ENCODE measurements at places on chromosomes 6 and 20. TPM values are rescaled to one million over a fixed set of nuclear protein-coding genes. Genes with fewer than 3 reads are reported as not detected.
A peak's percentile ranks its signal among the peaks of the same experiment; 100 is the strongest.

The FAM162B gene
- not detected for total RNA-seq

DNA sequence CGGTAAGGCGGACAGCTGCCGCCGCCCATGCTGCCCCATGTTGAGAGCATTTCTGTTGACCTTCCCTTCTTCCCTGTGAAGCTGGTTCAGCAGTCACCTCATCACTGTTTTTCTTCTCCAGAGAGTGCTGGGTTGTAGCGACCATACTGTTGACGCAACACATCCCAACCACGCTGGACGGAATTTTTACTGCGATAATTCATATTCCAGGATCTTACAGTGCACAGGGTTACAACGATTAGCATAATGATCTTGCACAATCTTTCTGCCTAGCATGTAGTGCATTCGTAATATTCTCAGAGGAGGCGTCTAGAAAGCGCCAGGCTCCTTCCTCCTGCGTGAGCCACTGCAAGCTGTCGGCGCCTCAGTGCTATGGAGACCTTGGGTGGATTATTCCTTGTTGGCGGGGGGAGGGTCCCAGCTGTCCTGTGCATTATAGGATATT, 137.0 kb downstream of the MTHFD1L start:
- no peak for DNase-seq

DNA sequence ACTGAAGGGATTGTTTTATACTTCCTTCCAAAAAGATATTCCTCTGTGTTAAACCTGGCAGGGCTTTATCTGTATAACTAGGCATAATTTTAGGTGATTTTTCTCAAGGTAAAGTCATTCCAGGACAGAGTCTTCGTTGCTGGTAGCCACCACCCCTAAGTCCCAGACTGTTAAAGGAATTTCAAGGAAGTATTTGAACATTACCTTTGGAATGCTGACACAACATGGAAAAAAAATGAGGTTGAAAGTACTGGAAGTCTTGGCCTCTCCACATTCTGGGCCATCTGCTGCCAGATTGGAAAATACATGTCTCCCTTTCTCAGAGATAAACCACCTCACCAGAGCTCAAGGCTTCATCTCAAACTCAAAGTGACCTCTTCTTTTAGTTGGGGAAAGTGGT, 27.0 kb upstream of the ETV7 start:
- DNase-seq: no peak

DNA sequence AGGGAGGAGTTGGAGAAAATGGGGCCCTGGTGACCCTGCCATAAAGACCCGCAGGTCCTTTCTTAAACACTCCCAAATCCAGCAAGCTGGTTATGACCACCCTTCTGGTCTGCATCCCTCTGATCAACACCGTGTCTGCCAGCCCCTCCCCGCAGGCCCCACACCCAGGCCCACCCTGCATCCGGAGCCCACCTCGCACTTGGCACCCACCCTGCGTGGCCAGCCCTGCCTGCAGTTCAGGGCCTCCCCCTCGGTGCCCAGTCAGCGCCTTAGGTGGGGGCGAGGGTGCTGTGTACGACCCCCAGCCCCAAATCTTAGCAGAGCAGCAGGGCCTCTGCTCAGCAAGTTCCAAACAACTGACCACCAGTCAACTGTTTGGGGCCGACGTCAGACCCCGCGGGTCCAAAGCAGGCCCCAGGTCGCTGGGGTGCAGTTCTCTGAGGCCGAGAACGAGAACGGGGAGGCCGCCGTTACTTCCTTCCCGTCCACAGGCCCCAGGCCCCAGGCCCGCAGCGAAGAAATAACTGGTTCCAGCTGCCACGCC, 1.2 kb downstream of the ACSS1 start:
- no peak for DNase-seq

GRCh38 chr6:123549476-123549875, 87.3 kb downstream of the TRDN start:
- no peak for DNase-seq

DNA sequence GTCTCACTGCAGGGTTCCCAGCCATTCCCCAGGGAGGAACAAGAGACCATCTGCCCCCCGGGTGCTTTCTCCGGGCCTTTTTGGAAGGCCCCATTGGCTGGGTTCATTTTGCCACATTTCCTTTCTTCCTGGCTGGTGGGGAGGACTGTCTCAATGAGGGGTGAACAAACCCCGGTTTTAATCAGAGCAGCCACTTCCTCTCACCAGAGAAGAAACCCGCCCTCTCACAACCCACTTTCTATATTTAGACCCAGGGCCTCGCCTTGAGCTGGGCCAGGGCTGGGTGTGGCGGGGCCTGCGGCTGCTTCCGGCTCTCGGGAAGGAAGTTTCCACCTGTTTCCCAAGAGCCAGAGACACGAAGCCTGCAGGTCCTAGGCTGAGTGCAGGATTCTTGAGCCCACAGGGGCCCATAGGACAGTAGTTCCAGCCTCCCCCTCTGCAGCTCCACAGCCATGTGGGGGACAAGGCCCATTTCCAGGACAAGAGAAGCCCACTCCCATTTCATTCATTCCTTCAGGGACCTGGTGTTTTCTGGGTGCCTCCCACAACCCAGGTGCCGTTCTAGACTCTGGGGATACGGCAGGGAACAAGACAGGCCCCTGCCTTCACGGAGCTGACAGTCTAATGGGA, 41.8 kb downstream of the RBM38 start:
- DNase-seq: peak; percentile 25

All from LHCN-M2 (cell line).